DND-41 (cell line): ENCODE measurements at places on chromosomes 13 and 19.
A peak's percentile ranks its signal among the peaks of the same experiment; 100 is the strongest.

DNA sequence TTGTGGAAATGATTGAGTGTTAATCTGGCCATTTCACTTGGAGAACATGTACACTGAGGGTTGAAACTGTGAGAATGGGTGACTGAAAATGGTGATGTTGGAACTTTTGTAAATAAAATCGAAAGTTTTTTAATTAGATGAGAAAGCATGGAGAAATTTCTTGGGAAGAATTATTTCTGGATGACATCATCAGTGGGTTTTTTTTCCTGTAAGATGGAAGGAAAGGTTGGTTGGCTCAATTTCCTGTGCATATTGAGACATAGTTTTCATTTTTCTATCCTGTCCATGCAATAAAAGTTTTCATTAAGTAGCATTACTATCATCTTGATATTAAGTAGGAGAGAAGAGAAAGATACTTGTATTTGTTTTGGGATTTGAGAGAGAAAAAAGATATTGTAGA, 120.6 kb upstream of the HTR2A start:
- no peak for DNase-seq

GRCh38 chr13:49022472-49023144, 46.9 kb downstream of the FNDC3A start:
- DNase-seq = no peak

GRCh38 chr13:35797991-35798390, 321.5 kb upstream of the MAB21L1 start:
- DNase-seq = no peak

DNA sequence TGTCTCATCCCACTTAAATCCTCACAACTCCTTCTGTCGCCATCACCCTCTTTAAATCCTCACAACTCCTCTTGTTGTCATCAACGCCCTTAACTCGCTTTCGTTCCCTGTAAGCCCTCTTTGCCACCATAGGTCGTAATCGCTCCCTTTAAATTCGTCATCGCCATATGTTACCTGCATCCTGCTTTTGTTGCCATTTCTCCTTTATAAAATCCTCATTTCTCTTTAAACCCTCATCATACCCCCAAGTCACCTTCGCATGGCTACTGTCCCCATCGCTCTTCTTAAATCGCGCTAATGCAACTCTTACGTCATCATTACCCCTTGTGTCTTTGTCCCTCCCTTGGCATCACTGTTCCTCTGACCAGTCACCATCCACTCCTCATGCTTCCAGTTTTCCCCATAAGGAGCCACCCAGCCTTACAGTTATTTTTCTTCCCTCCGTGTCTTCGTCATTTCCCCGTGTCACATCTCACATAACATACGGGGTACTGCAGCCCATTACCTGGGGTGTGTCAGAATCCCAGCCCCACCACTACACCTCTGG, 539 bp downstream of the PLD3 start:
- no peak for DNase-seq

- no peak for DNase-seq
Measured at GRCh38 chr13:98650396-98651107, 73.6 kb upstream of the STK24 start.

DNA sequence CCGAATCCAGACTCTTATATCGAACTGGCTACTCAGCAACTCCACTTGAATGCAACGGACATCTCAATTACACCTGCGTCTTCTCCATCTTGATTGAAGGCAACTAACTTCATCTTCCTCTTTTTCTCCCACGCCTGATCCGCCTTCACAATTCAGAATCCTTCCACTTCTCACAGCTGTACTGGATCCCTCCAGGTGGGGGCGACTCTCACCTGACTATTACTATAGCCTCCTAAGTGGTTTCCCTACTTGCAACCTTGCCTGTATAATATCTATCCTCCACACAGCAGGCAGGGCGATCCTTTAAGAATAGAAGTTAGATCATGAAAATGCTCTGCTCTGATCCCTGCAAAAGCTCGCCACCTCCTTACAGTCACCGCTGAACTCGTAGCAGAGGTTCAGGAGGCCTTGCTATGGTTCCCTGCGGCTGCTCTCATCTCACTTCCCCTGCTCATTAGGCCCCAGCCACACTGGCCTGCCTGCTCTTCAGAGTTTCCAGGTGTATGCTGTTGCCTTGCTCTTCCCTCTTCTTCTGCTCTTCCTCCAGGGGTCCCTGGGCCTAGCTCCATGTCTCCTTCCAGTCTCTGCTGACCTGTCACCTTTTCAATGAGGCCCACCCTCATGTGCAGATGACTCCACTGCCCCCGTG, 31.9 kb downstream of the RFXAP start:
- peak; percentile 20 for DNase-seq

- DNase-seq = no peak
Measured at GRCh38 chr13:98054301-98054700, 88.6 kb upstream of the FARP1 start.

- DNase-seq = peak; percentile 79
Measured at GRCh38 chr13:29081036-29081435, 260.9 kb downstream of the MTUS2 start.

GRCh38 chr13:87207280-87208003, 463.7 kb upstream of the SLITRK5 start:
- no peak for DNase-seq

DNA sequence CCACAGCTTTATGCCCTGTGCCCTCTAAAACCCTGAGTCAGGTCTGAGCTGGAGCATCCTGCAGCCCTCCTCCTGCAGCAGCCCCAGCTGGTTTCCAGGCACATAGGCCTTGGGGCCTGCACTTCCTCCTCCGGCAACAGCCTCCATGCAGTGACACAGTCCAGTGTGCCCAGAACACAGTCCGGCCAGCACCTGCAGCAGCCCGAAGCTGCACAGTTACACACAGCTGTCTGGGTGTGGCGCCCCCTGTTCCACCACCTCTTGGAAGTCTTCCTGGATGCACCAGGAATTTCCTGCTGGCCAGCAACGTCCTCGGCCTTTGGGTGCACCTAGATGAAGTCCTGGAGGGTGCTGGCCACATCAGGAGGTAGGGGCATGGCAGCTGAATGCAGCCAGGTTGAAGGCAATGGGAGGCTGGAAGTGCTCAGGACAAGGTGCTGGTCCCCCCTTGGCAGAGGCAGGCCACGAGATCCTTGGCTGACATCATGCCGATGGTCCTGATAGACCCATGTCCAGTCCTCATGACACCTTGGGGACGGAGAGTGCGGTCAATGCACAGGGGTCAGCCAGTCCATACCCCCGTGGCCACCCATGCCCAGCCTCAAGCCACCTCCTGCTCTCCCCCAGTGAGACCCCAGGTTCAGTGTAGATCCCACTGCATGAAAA, 27.1 kb upstream of the PARP4 start:
- no peak for DNase-seq

GRCh38 chr13:105365831-105366230, 1169.6 kb downstream of the EFNB2 start:
- DNase-seq = peak; percentile 68

GRCh38 chr19:5895409-5895808, 8.2 kb downstream of the NDUFA11 start:
- DNase-seq = no peak
